Upper lobe of left lung (tissue), 6 donors: ENCODE measurements at places on chromosomes 6 and 20. TPM values are rescaled to one million over a fixed set of nuclear protein-coding genes. Genes with fewer than 3 reads are reported as not detected.

SLC4A11 gene
- total RNA-seq = 5.6 TPM

TP53TG5 gene
- not detected for total RNA-seq

CLPSL2 gene
- total RNA-seq = not detected

THEMIS gene
- 7.8 TPM for total RNA-seq

TMC2 gene
- 0.57 TPM for total RNA-seq

FLRT3 gene
- total RNA-seq = 77.4 TPM

RPL10A gene
- total RNA-seq = 474 TPM

OLIG3 gene
- total RNA-seq = not detected

PIGU gene
- 12.2 TPM for total RNA-seq

HLA-DPB1 gene
- total RNA-seq = 194 TPM

RAET1E gene
- not detected for total RNA-seq

NKX2-2 gene
- not detected for total RNA-seq

MOG gene
- not detected for total RNA-seq

KIZ gene
- total RNA-seq = 11.4 TPM

CST9L gene
- not detected for total RNA-seq

SLC17A2 gene
- total RNA-seq = not detected

CFAP61 gene
- total RNA-seq = 3.4 TPM

GINS1 gene
- 0.20 TPM for total RNA-seq

CPXM1 gene
- total RNA-seq = 0.20 TPM

SLC22A16 gene
- total RNA-seq = not detected

EBF4 gene
- 12.6 TPM for total RNA-seq

SCGN gene
- total RNA-seq = not detected

SIRPD gene
- total RNA-seq = 2.1 TPM

PXDC1 gene
- 51.6 TPM for total RNA-seq
